ENCODE measurements at places on chromosomes 16 and 17.

- no peak for DNase-seq
Observed at GRCh38 chr16:10616419-10616755, 36.0 kb upstream of the EMP2 start.

- peak; percentile 78 for DNase-seq
Observed at GRCh38 chr17:57604771-57605674, 140.1 kb downstream of the CCDC182 start.

DNA sequence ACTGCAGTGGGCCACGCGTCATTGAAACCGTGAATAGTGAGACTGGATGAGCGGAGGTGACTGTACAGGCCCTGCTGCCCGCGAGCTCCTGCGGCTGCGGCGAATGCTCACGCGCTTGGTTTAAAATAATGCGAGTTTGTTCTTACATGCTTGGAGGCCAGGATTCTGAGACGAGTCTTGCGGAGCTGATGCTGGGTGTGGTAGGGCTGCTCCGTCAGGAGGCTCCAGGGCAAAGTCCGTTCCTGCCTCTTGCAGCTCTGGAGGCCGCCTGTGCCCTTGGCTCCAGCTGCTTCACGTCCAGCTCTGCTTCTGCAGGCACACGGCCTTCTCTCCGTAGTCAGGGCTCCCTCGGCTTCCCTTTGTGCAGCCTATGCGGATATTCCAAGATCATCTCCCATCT lies 9.5 kb downstream of the ACSF3 start:
- DNase-seq: no peak

DNA sequence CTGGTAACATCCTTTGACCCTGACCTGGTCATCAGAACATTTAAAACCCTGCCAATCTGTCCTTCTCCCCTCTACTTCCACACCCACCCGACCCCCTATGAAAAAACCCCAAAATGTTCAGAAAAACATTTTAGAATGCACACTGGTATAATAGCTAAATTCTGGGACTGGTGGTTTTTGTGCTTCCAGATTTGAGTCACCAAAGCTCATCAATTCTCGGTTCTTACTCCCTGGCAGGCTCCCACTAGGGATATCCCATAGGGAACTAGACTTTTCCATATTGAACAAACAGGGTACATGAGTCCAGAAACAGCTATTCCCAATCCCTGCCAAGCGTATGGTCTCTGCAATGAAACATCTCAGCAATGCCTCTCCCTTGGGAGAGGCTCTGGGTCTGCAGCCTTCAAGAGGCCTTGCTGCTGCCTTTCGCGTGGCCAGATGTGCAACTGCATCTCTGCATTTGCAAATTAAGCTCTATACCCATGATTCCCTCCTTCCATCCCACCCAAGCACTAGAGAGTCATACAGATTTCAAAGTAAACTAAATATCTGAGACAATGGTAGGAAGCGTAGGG lies 67.7 kb downstream of the SMG6 start:
- DNase-seq: no peak

DNA sequence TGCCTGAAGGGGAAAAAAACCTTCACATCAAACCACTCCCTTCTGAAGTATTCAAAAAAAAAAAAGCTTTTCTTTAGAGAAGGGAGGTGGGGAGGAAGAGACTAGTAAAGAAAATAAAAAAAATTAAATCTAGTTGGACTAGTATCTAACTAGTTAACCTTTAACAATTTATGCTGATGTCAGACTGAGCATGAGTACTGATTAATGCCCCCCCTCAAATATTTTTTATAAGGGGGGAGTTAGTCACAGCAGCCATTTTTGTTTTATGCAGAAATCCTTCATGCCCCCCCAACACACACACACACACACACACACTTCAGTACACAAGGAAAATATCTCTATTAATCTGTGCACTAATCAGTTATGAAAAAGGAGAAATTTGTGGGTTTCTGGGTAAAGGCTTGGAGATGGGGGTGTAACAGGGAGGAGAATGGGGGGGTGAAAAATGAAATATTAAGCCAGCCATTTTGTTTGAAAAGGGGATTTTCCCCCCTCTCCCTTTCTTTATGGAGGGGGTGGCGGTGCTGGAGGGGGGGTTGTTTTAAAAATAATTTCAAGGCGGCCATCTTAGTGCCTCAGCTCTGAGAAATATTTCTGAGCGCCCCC lies 4.7 kb upstream of the CHD3 start:
- no peak for DNase-seq

DNA sequence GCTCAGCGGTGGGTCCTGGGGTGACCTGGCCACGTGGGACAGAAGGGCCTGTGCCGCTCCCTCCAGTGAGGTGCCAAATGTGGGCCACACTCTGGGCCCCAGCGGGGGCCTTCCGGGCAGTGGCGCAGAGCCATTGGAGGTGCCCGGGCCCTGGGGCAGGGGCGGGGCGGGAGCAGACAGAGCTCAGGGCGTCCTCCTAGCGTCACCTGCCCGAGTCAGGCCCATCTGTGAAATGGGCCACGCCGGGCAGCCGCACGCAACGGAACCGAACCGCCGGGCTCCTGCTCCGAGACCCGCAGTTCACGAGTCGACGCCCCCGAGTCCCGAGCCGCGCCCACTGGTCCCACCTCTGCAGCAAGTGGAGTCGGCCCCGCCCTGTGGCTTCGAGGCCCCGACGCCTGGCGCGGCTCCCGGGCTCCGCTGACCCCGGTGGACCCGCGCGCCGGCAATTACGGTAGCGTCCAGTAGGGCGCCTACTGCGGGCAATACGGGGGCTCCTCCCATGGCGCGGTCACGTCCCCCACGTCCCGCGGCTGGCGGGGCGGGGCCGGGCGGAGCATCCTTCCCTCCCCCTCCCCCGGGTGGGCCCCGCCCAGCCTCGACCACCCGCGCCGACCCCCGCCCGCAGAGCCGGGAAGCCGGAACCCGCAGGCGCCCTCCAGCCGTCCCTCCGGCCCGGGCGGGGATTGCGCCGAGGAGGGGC lies 1.9 kb downstream of the SLC16A3 start:
- DNase-seq: no peak

GRCh38 chr17:46869975-46870803 lies 18.8 kb downstream of the WNT9B start:
- no peak for DNase-seq

DNA sequence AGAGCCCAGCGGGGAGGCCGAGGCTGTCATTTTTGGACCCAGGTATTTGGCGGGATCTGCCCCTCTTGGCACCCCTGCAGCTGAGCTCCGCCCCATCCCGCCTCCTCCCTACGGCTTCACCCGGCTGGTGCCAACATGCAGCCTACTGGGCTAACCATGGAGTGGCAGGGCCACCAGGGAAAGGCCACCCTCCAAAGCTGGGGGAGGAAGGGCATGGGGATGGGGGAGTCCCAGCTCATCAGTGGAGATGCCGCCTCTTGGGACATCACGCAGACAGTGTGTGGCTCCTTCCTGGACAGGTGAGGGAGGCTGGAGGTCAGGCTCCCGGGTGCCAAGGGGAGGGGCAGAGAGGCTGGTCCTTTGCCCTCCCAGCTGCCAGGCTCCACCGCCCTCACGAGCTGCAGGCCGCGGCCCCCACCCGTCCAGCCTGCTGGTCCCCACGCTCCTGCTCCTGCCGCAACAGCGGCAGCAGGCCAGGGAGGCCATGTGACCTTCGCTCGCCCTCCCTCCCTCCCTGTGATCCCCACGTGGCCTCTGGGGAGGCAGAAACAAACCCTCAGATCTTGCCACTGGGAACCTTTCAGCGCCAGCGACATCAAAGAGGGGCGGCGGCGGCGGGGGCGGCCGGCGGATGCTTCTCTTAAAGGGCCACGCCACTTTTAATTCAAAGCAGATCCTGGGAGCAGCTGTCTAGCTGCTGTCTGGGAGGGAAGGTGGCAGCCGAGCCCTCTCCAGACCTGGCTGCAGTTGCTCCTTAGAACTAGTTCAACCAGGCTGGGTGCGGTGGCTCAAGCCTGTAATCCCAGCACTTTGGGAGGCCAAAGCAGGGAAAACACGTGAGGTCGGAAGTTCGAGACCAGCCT lies 6.8 kb upstream of the NOTUM start:
- peak; percentile 91 for DNase-seq

- peak; percentile 57 for DNase-seq
Observed at GRCh38 chr17:48804936-48805411, 12.1 kb downstream of the TTLL6 start.

DNA sequence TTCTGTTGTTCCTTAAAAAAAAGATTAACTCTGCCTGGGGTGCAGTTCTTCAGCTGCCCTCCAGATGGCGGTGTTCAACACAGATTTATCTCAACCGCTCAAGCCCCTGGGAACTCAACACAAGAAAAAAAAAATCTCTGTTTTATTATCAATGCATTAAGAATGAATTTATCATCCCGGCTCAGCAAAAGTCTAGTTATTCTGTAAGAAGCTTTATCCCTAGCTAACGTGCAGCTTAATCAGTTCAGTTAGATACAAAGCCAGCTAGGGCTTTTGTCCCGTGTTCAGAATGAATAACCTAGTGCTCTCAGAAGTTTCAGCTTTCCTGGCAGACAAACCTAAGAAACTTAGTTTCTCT lies 475.9 kb upstream of the CCL2 start:
- peak; percentile 63 for DNase-seq

- DNase-seq: no peak
Observed at GRCh38 chr17:44971776-44972483, 3.8 kb upstream of the C1QL1 start.

DNA sequence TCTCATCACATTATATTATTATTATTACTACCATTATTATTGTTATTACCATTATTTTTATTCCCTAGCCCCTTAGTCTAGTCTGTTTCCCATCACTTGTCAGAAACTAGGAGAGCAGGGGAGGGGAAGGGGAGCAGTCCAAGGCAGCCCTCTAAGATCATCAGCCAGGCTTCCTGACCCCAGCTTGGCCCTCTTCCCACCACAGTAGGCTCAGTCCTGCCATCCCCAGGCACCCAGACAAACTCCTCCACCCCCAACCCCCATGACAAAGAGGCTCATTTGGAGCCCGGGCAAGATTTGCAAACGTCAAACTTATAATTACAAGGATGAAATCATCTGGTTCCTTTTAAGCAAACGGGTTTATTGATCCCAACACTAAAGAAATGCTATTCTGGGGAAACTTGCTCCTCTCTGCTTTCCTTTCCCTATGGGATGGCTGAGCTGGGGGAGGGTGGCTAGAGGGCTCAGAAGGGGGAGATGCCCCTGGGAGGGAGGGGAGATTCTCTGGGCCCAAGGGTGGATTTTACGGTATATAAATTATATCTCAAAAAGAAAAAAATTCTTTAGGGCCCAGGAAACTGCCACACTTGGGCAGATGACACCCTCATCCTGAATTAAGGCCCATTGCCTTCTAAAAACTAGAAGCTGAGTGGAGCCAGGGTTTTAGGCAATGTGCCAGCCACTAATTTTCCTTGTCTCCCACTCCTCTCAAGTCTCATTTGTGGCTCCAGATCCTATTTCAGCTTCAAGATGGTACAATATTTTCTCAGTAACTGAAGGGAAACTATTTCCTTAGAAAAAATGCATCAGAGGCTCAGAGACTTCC lies 4.4 kb upstream of the CBFB start:
- no peak for DNase-seq

DNA sequence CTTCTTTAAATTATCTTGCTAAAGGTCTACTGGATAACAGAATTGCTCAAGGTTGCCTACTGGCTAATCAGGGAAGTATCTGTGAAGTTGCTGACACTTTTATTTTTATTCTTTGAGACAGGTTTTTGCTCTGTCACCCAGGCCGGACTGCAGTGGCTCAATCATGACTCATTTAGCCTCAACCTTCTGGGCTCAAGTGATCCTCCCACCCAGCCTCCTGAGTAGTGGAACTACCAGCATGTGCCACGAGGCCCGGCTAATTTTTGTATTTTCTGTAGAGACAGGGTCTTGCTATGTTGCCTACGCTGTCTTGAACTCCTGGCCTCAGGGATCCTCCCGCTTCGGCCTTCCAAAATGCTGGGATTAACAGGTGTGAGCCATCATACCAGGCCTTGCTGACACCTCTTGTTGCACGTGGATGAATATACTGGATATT lies 43.1 kb downstream of the GLG1 start:
- no peak for DNase-seq
